Brain pericyte (primary cell): ENCODE measurements at places on chromosomes 4 and X.

DNA sequence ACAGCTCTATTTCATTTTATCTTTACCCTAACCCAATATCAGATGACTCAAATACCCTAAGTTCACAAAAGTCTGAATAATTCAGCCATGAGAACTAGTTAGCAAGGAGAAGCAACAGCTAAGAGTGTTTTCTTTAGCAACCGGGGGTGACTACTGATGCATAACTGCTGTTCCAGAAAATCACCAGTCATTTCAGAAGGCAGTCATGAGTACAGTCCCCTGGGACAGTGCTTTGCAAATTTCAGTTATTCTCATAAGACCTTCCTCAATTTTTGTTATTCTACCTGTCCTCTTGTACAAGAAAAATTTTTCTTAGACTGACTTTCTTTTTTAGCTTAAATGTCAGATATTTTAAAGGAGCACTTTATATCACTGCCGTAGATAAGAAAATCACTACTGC is 16.4 kb downstream of the BANK1 start:
- DNase-seq: no peak

DNA sequence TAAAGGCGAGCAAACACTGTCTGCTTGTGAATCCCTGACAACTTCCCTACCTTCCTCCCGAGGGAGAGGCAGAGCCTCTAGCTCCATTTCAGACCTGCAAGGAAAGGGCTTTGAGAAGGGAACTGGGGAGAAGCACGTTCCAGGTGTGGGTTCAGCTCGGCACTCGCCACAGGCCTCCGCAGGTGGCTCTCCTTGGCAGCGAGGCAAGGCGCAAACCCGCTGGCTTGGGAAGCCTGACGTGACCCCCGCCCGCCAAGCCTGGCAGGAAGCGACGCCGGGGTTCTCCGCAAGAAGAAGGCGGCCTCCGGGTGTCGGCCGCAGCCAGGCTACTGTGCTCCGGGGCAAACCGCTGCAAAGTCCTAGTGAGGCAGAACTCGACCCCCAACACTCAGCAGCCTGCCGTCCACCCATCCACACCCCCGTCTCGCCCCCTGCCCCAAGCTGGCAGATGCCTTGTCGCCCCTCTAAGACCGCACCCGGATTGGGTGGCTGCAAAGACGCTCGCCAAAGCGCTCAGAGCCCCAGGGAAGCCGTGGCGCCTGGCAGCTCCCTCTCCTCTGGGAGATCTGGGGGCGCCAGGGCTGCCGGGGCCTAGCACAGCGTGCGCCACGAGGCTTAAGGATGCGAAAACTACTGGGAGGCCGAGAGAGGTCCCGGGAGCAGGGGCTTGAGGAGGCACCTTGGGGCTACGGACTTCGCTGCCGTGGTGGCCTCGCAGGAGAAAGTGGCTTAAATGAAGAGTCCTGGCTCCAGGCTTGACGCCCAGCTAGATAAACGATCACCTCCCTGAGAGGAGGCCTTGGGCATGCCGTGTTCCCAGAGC is 21.8 kb downstream of the NKX3-2 start:
- no peak for DNase-seq

DNA sequence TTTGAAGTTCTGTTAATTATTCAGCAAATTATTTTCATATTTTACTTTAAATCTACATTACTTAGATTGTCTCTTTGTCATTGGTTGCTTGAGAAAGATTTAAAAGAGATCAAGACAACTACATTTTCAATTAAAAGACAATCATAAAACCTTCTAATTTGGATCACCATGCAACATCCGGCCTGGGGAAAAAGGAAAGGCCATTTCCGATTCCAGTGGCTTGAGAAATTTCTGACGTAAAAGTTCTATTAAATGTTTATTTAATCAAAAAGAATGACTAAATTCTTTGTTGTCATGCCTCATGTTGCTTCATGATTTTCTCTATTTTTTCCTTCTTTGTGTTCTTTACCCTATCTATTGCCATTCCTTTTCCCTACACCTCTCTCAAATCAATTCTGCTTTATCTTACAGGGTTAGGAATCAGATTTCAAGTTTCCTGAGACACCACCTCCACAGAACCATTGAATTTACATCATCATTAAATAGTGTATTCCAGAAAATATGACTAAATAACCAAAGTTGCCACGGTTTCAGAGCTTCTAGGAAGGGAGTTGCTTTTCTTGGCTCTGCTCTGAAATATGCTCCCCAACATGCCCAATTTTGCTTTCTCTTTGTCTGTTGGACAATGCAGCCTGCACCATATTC is 124.6 kb upstream of the ACSL4 start:
- no peak for DNase-seq

DNA sequence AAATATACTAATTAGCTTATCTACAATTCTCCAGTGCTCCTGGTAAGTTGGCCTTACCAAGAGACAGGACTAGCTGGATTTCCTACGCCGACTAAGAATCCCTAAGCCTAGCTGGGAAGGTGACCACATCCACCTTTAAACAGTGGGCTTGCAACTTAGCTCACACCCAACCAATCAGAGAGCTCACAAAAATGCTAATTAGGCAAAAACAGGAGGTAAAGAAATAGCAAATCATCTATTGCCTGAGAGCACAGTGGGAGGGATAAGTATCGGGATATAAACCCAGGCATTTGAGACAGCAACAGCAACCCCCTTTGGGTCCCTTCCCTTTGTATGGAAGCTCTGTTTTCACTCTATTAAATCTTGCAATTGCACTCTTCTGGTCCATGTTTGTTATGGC is 1025.0 kb downstream of the RAB28 start:
- no peak for DNase-seq

GRCh38 chrX:150198776-150199175 is 164.3 kb upstream of the MAMLD1 start:
- DNase-seq: no peak

GRCh38 chrX:107880054-107880610 is 54.5 kb downstream of the MID2 start:
- DNase-seq: no peak

DNA sequence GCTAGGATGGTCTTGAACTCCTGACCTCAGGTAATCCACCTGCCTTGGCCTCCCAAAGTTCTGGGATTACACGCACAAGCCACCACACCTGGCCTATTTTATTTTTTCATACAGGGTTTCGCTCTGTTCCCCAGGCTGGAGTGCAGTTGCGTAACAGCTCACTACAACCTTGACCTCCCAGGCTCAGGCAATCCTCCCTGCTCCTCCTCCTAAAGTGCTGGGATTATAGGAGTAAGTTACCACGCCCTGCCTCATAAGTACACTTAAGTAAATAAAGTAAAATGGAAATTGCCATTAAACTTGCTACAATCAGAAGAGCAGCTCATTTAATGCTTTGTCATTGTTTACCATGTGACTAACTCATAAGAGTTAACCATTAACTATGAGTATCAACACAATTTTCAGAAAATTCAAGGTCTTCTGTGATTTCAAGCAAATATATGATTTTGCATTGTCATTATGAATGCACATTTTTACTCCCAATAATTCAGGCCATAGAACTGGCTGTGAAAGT is 12.3 kb downstream of the UGDH start:
- no peak for DNase-seq

DNA sequence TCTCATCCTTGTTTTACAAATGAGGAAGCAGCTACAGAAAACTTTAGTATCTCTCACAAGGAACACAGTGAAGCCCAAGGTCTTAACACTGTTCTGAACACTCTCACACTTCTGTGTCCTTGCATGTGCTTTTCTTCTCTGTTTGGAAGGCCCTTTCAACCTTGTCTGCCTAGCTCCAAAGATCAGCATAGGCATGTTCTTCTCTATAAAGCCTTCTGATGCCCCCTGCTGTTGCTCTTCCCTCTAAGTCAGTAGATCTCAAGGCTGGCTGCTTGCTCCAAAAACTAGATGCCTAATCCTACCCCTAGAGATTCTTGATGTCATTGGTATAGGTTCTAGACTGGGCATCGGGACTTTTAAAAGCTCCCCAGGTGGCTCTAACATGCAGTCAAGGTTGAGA is 5.9 kb downstream of the APOO start:
- DNase-seq: no peak

- DNase-seq: no peak
These were observed 78.1 kb upstream of the PAGE3 start for GRCh38 chrX:55342533-55343501.

- no peak for DNase-seq
These were observed 183.1 kb downstream of the HS6ST2 start for GRCh38 chrX:132775263-132775823.

- DNase-seq: no peak
These were observed 26.2 kb downstream of the ZNF827 start for GRCh38 chr4:145912376-145912775.

DNA sequence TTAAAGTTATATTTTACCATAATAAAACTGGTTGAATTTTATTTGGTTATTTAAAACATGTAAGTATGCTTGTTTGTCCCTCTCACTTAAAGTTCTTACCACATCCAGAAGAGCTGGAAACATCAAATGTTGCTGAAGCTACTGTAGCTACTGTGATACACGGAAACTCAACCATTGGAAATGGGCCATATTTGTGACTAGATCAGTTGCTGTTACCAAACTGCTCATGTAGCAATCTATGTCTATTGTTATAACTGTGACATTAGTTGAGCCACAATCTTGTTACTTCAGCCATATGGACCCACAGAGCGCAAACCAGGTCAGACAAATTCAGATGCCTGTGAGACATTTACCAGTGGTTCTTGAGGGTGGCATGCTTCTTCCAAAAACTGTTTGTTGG is 41.6 kb downstream of the NDNF start:
- DNase-seq: no peak

DNA sequence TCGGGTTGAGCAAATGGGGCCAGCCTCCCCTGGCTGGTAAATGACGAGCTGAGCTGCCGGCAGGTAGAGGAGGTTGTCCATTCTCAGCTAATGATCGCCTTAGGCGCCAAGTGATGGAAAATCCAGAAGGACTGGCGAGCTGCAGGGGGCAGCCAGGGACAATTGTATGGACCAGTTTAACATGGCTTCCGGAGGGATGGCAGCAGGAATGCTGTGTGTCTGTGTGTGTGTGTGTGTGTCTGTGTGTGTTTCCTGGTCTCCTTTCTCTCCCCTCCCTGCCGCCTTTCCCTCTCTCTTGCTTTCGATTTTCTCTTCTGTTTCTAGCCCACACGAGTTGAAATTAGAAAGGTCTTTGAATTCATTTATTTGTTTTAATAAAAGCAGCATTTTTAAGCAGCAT is 45.2 kb upstream of the BCOR start:
- DNase-seq: no peak

GRCh38 chr4:84529169-84529751 is 30.2 kb upstream of the NKX6-1 start:
- no peak for DNase-seq

- DNase-seq: no peak
These were observed 116.7 kb downstream of the MFAP3L start for GRCh38 chr4:169909479-169909878.

DNA sequence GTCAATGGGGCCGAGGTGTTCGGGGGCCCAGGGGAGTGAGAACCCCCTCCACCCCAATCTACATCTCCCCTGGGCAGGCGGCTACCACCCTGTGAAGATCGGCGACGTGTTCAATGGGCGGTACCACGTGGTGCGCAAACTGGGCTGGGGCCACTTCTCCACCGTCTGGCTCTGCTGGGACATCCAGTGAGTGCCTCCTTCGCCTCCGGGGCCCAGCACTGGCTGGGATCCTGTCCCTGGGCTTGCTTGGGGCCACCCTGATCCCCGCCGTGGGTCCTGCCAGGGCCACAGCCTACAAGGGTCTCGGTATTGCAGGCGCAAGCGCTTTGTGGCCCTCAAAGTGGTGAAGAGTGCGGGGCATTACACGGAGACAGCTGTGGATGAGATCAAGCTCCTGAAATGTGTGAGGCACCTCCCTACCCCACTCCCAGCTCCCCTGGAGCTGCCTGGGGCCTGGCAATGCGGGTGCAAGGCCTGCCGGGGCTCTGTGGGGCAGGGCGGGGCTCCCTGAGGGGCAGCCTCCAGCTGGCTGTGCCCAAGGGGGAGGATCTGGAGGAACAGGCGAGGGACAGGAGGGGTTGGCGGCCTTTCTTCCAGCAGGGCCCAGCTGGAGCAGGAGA is 697 bp downstream of the SRPK3 start:
- DNase-seq: no peak

DNA sequence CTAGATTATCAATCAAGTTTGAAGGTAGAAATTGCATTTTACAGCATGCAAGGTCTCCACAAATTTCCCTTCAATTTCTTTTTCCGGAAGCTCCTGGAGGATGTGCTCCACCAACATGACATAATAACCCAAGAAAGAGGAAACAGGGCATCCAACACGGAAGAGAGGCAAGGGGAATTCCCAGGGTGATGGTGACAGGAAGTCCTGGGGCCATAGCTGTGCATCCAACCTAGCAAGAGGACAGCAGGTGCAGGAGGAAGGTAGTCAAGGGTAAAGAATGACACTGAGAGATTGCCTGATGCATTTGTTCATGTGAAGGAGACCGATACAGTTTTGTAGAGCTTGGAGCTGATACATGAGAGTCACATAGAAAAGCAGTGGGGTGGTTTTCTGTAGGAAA is 115.7 kb upstream of the LSM6 start:
- no peak for DNase-seq

DNA sequence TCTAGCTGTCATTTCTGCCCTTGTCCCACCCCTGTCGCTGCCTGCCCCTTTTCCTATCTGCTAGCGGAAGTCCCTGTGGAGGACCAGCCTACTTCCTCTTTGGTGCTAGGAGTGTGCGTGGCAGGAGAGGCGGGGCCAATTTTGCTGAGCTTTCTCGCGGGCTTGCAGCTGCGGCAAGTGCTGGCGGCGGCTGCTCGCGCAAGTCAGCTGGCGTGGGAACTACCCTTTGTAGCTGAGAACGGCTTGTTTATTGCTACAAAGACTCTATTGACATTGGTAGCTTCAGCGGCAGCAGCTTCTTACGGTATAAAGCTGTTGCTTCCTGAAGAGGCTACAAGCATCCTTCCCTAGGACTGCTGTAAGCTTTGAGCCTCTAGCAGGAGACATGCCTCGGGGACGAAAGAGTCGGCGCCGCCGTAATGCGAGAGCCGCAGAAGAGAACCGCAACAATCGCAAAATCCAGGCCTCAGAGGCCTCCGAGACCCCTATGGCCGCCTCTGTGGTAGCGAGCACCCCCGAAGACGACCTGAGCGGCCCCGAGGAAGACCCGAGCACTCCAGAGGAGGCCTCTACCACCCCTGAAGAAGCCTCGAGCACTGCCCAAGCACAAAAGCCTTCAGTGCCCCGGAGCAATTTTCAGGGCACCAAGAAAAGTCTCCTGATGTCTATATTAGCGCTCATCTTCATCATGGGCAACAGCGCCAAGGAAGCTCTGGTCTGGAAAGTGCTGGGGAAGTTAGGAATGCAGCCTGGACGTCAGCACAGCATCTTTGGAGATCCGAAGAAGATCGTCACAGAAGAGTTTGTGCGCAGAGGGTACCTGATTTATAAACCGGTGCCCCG is at the start of gene MAGEH1:
MAGEH1 (plus strand) TSS at position 138 of the 843 bp plus-strand sequence; CDS start at position 386, 248 bp downstream.
- peak; percentile 40 for DNase-seq

GRCh38 chr4:140944572-140944971 is 188.4 kb upstream of the TBC1D9 start:
- no peak for DNase-seq

GRCh38 chr4:84568496-84568895 is 14.4 kb upstream of the CDS1 start:
- DNase-seq: no peak

GRCh38 chr4:152784490-152785350 is 5.0 kb downstream of the ARFIP1 start:
- DNase-seq: no peak
